ENCODE measurements at places on chromosomes 3 and 15.

- peak; percentile 29 for DNase-seq
Observed at GRCh38 chr3:24123596-24123995, 178.5 kb downstream of the NR1D2 start.

DNA sequence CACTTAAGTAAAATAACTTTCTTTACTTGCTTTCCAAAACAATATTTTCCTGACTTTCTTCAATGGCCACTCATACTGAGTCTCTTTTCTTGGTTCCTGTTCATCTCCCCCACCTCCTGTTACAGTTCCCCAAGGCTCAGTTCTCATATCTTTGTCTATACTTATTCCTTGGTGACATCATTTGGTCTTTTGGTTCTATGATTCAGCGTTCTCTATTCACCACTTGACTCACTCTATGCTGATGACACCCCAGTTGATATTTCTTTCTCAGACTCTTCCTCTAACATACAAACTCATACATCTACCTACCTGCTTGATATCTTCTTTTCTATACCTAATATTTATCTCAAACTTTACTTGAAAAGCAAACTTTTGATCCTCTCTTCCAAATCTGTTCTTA is 85.0 kb upstream of the P3H2 start:
- peak; percentile 28 for DNase-seq

DNA sequence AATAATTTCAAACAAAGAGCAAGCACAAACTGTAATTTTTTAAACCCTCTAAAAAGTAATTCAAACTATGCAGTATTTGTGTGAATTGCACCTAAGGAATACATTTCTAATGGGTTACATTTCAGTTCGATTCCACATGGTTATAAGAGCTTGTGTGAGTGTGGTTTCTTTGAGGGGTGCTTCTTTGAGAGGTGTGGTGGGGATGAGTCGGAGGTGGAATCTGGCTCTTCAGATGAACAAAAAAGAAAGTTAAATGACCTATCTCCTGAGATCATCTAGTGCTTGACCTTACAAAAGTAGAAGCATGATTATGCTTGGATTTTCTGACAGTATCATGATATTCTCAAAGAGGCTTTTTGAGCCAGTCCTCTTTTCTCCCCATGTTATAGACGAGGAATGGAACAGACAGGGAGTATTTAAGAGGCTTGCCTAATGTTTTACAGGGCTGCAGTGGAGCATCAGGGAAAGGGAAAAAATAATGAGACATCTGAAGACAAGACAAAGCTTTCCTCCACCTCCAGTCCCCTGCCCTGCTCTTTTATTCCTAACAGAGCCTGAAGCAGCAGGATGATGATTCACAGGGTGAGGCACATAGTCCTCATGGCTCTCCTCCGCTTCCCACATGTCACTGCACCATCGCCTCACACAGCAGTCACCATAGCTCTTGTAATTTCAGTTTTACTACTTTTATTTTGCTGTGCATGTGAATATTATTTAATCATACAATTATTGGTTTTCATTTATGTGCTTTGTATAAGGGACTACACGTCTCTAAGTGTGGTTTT is 82.0 kb downstream of the LYSMD4 start:
- DNase-seq: peak; percentile 15

GRCh38 chr3:181797431-181797830 is 85.7 kb downstream of the SOX2 start:
- DNase-seq: no peak

DNA sequence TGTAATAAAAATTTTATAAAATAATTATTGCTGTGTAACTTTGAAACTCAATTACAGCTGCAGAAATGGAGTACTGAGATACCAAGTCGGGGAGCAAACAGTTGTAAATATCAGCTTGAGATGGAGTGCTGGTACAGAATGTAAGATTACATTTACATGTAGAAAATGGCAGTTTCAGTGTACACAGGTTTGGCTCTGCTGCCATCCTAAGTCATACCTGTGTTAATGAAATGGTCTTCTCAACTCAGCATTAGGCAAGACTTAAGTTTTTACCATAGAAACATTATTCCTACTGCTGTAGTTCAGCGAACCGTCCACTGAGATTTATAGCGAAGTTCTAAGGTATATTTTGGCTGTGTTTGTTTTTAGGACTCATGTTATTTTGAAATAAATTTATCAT is 110.1 kb upstream of the TBL1XR1 start:
- no peak for DNase-seq

DNA sequence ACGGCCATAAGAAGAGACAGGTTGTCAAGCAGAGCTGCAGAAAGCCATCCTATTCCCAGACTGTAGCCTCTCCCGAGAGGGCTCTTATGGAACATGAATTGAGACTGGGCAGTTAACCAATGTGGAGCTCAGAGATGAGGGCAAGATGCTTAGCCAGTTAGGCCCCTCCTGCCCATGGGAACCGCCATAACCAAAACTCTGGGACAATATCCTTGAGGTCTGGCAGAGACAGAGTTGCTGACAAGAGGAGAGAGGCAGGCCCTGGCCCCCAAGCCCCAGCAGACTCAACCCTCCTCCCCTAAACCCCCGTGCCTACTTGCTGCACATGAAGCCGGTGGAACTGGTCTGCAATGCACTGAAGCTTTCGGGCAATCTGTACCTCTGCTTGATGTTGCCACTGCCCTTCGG is 4.8 kb downstream of the BMF start:
- DNase-seq: no peak

DNA sequence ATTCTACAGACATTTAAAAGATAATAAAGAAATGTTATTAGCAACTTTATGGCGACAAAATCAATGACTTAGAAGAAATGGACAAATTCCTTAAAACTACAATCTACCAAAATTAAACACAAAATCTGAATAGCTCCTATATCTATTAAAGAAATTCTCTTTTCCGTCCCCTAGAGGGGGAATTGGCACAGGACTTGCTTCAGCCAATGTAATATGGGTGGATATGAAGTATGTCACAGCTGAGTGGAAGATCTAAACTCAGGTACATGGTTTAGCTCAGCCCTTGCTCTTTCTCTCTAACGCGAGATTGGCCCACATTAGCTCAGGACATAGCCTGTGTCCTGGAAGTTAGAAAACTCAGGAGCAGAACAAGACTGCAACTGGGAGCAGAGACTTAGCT is 79.3 kb downstream of the DNAH12 start:
- DNase-seq: no peak

DNA sequence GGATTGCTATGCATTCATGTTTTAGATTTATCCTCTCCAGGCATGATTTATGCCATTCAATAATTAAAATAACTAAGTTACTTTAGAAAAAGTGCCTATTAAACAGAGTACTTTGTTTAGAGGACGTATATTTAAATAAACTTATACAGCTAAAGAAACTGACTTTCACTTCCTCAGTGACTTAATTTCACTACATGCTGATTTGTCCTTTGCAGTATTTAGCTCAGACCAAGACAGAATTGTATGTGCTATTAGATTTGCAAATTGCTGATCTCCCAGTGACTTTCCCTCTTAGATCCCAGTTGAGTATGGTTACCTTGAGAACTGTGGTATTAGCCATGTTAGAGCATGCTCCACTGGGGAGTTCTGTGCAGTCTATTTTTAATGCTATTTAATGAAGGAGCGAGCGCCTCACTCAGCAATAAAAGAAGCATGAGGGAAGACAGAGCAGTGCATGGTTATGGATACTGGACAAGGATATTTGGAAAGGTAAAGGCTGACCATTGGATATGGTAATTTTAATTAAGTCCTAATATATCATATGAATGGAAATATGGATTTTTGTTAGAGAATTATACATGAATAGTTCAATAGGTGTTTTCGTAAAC is 2.7 kb downstream of the ARPP21 start:
- DNase-seq: no peak

DNA sequence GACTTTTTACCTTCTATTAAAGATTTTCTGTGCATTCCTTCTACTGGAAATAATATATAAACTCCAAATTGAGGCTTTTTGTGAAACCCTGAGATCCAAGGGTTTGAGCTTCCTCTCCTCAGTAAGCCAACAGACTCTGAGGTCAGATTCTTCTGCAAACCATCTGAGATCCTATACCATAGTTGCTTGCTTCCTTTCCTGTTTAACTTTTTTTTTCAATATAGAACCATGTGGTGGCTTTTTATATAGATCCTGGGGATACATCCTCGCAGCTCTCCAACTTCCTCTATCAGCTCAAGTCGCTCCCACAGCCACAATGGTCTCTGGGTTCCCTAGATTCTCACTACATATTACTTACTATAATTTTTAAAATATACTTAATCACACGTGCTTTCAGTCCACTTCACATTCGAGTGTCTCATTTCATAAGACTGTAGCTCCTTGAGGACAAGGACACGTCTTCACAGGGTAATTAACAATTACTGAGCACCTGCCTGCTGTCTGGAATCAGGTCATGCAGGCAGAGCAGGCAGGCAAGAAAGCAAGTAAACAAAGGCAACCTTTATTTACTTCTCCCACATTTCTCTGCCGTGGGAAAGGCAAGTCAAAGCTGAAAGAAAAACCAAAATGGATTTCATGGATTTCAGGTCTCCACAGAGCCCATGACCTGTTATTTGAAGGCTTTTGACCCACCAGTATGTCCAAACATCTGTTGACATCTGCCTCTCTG is 941.5 kb downstream of the FHIT start:
- DNase-seq: no peak

- DNase-seq: no peak
Observed at GRCh38 chr3:150798122-150798618, 35.2 kb upstream of the SIAH2 start.

DNA sequence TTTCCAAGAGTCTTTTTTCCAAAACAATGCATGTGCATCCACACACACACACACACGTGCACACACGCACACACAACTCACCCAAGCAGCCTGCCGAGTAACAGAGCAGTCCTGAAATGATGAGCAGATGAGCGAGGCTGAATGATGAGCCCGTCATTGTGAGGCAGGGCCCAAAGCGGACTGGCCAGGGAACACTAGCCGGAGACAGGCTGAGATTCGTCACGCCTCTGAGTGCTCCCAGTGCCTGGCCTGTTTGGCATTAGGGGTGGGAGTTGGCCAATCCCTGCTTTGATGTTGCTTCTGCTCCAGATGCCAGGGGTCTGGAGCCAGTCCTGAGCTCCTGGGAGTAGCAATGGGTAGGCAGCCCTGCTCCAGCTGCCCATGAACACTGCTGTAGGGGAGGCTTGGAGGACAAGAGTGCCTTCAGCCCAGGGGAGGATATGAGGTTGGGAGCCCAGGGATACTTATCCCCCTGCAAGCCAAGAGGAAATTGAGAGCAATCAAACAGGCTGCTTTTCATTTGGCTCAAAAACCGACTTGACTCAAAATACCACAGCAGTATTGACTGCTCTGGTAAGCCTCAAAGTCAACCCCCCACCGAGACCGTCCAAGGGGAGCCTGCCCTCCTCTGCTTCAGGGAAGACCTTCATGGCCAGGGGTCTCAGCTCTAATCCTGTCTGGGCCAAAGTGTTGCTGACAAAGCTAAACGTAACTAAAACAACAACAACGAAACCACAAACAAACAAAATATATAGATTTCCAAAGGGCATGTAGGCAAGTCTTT is 22.9 kb downstream of the COLQ start:
- DNase-seq: no peak

- DNase-seq: peak; percentile 38
Observed at GRCh38 chr3:196942915-196943277, 568 bp upstream of the NCBP2 start.

- DNase-seq: no peak
Observed at GRCh38 chr15:57703387-57703786, 3.1 kb upstream of the POLR2M start.

GRCh38 chr3:125403789-125404188 is 28.7 kb upstream of the ZNF148 start:
- DNase-seq: peak; percentile 32

GRCh38 chr15:79969146-79969545 is 1.9 kb downstream of the BCL2A1 start:
- no peak for DNase-seq

GRCh38 chr15:41585127-41586047 is 26.4 kb downstream of the TYRO3 start:
- peak; percentile 63 for DNase-seq

DNA sequence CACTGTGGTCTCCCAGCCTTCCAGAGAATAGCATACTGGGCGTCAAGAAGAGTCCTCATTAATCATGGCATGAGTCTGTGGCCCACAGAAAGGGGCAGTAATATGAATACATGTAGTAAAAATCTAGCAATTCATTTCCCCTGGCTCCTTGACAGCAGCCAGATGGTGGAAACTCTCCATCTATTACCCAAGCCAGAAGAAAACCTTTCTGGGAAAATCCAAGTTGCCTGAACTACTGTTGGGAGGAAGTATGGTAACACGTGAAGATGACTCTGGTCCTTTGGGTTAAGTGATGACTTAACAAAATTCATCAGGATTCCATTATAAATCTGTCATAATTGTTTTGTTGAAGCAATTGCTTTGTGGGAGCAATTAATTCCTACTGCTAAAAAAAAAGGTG is 530.5 kb downstream of the FHIT start:
- DNase-seq: no peak

GRCh38 chr3:42749753-42750231 is 23.3 kb downstream of the CCDC13 start:
- DNase-seq: peak; percentile 41

DNA sequence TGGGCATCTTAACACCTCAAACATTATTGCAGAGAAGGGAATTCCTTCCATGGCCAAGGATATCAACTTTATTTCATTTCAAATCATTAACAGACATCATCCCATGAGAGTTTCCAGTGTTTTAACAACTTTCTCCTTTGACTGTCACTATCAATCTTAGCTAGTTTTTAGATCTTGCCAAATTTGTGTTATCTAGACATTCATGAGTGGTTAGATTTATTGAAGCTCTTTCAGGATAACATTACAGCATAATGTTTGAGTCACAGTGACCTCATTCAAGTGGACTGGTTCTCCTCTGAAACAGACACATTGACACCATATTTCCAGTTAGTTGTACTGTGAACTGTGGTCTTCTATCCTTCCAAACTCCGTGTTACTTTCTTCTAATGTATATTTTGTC is 8.6 kb upstream of the TNFAIP8L3 start:
- peak; percentile 52 for DNase-seq

GRCh38 chr15:25910832-25911231 is 47.7 kb upstream of the ATP10A start:
- DNase-seq: no peak

DNA sequence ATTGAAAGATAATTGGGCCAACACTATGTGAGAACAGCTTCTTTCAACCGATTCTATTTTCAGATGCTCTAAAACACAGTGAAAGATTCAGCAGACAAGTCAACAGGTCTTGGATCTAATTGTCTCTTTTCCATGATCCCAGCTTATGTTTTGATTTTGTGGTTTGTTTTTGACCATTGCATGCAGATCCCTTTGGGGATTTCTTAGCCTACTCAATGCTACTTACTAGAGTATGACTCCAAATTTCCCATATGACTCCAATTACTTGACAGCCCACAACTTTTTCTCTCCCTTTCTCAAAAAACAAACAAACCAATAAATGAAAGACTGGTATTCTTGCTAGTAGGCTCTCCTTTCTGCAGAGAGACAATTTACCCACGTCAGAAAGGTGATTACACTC is 67.1 kb downstream of the KCNH8 start:
- DNase-seq: no peak

GRCh38 chr3:4963669-4964570 is 15.3 kb upstream of the BHLHE40 start:
- DNase-seq: no peak

GRCh38 chr15:33309602-33310276 is 1.0 kb upstream of the RYR3 start:
- no peak for DNase-seq

GRCh38 chr3:63354160-63354559 is 76.1 kb downstream of the SYNPR start:
- no peak for DNase-seq
